ENCODE measurements at places on chromosomes 5 and 9.

GRCh38 chr5:56071470-56071869 is 76.7 kb upstream of the IL6ST start:
- no peak for DNase-seq

DNA sequence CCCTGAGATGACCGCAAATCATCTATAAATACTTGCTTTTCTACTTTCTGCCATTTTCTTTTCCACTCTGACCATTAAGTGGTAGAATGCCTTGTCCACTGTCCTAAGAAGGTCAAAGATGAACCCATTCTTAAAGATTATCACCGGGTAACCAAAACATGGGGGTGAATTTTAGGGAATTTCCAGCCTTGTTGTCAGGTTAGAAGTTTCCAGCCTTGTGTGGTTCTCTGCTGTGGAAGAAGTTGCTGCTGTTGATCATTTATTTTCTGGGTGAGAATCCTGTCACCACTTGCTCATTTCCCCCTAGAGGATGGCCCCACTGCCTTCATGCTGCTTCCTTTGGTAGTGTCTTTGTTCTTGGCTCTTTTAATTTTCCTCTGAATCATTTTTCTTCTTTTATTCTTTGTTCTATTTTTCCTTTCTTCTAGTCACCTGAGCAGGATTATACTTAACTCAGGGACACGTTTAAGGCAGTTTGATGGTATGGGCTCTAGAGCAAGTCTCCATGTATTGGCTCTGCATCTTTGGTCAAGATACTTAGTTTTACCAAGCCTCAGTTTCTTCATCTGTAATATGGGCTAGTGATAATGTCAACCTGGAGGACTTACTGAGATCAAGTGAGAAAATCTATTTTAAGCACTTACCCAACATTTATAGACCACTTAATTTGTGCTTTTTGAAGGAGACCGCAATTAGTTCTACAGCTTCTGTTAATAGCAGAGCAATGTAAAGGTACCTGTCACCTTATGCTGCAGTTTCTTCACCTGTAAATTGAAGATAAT is 266.2 kb downstream of the ARHGAP26 start:
- DNase-seq = no peak

DNA sequence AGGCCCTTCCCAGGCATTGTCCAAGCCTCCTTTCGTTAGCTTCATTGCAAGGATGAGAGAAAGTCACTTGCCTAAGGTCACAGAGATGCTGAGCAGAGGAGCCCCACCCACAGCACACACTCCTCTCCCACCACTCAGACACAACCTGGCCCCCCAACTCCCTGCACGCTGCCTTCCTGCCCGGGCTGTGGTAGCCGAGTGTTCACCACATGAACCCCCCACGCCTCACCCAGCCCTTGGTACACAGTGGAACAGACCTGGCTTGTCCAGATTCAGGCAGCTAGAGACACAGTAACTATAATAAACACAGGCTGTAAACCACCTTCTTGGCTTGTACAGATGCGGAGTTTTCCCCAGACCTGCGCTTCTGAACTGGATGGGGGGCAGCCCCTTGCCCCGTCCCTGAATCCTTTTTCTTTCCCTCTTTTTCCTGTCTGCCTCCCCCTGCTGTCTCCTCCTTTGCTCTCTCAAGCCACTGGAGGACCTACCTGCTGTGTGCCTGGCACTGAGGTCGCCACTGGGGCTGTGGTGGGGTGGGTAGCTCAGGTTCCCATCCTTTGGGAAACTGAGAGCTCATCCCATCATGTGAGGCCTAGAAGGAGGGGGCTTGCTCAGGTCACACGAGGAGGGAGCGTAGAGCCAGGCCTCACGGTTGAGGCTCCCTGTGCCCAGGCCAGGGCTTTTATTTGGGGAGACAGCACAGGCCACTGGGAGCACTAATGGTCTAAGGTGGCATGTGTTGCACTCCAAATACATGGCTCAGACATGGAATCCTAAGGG is 55.7 kb upstream of the SYNPO start:
- no peak for DNase-seq

- DNase-seq = no peak
These were observed 247.3 kb downstream of the PSAT1 start for GRCh38 chr9:78544230-78544629.

DNA sequence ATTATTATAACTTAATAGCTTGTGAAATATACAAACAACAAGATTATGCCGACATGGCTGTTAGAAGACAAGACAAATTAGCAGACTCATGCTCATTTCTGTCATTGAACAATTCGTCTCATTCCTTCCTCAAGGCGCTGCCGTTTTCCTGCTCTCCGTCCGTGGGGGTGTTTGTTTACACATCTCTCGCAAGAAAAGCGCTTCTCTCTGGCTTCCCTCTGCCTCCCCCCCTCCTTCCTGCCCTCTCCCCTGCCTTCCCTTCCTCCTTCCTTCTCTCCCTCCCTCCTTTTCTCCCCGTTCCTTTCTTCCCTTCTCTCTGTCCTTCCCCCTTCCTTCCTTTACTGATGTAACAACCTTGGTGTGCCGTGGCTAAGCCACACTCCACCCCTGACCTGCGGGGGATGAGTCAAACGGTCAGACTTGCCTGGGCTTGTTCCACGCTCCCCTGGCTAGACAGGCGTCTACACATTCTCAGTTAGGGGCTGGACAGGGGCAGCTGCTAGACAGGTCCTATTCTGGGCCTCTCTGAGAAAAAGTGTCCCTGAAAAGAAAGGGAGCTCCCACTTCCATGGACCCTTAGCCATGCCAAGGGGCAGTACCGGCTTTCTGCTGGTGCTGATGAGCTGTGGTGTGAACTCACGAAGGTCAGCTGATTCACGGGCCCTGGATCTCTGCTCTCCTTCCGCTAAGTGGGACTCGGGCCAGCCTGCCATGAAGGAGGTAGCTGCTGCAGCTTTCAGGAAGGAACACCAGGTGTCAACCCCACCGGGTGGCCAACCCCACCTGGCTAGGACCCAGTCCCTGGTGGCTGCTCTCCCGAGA is 32.0 kb upstream of the SPTLC1 start:
- DNase-seq = peak; percentile 68

DNA sequence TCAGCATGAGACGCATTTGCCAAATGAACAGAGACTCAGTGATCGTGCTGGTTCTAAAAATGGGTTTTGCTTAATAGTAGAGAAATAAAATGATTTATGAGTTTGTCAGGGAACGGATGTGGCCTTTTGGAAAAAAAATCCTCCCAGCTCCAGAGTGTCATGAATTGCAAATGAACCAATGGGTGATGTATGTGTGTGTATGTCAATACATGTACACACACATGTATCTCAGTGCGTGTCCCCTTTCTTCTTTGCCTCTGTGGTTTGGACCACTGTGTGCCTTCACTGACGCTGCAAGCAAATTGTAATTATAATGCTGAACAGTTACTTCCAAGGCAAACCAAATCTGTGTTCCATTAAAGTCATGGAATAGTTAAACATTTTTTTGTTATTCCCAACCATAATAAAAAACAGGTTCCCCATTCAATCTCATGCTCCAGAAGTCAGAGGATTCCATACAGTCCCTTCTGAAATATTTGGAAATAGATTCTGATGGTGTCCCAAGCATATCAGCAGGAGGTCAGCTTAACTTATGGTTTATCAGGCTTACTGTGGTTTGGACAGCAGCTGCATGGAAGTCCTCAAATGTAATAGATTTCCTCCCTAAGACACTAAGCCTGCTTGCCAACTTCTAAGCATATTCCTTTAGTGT is 630.5 kb downstream of the ACTL7B start:
- no peak for DNase-seq

DNA sequence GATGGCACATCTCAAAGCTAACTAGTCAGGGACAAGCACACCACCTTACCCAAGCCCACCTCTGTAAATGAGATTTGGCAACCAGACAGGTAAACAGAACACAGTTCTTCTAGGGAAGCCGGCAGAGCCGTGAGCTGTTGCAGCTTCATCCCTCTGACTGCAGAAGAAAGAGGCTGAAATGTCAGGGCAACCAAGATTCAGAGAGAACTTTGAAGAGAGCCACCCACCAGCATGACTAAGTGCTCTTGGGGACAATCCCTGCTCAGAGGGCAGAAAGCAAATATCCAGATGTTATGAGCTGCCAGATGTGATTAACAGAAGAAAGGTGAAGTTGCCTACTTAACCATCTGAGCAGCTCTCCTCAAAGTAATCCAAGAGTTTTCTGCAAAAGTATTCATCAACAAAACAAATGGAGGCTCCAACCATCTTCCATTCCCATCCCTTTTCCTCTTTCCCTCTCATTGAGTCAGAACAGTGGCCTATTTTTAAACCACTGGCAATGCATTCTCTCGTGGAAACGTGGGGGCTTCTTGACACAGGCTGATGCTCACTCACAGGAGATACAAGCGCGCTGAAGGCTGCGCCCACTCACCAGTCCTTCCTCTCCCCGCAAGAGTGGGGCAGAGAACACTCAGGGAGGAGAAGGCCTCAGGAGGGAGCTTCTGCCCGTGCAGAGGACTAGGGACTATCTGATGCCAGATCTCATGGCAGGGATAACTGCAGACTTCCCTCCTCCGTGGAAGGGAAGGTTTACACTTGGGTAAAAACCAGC is 57.1 kb downstream of the SLIT3 start:
- DNase-seq = no peak

GRCh38 chr9:2761424-2761823 is 44.1 kb downstream of the KCNV2 start:
- DNase-seq = no peak

DNA sequence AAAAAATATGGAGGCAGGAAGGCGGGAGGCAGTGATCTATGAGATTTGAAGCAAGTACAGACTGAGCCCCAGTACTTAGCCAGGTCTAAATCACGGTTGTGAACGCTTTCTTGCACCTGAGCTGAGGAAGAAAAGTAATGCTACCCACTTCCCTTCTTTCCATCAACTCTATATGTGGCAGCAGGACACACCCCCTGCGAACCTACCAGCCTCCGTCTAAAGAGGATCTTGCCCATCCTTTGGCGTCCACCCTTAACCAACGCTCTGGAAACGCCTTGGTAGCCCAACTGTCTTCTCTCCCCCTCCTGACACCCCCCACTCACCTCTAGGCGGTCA is 545 bp downstream of the HMGCS1 start:
- DNase-seq = no peak

DNA sequence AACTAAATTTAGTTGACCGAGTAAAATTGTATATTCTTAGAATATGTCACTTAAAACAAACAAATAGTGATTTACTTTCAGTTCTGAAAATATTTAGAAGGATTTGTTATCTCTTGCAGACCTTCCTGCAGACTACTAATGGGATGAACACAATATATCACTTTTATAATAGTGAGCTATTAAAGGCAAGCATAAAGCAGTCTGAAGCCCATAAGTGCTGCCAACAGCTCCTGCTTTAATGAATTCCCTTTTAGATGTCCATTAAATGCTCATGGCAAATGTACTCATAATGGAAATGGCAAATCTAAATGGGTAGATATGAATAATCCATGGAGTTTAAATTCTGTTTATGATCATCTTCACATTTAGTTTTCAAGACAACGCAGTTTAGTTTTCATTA is 170.2 kb downstream of the RANBP17 start:
- DNase-seq = no peak

GRCh38 chr9:5999443-6000101 is 15.9 kb downstream of the RANBP6 start:
- DNase-seq = no peak

GRCh38 chr5:159133041-159133741 is 33.5 kb upstream of the EBF1 start:
- DNase-seq = peak; percentile 27

DNA sequence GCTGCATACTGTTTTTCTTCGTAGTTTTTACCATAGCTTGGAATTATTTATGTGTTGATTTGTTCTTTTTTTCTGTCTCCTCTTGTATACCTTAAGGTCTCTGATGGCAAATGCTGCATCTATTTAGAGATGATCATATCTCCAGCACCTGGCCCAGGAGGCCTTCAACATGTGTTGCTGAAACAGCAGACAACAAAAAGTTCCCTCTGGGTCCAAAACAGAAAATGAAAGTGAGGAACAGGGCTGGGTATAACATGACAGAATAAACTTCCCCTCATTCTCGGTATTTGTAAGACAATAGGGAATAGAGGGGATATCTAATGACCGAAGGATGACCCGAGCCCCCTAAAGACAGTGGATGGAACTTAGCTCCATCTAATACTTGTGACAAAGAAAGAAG is 22.7 kb upstream of the PCSK1 start:
- no peak for DNase-seq

DNA sequence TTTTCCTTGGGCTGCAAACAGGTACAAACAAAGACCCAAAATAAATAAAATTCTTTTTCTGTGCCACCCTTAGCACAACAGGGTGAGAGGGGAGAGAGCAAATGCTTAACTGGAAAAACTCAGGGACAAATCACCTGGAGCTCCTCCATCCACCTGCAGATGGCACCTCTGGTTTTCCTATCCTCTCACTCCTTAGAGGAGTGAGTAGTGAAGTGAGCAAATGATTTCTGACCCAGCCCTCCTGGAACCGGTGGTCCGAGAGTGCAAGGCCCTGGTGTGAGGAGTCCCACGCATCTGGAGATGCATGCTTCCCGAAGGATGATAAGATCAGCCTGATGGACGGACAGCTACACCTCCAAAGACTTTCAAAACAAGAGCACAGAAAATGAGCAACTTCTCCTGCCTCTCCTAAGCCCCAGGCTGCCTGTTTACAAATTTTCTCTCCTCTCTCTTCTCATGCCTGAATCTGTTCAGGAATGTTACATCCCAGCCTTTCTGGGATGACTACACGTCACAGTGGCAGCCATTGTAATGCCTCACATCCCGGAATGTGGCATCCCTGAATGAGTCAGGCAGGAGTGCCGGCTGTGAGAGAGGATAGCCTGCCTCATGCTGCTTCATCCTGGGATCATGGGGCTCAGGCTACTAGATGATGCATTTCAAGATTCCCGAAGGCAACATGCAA is 86.4 kb downstream of the ADRB2 start:
- DNase-seq = peak; percentile 98

- no peak for DNase-seq
These were observed 169.7 kb downstream of the NPR3 start for GRCh38 chr5:32880796-32881195.

DNA sequence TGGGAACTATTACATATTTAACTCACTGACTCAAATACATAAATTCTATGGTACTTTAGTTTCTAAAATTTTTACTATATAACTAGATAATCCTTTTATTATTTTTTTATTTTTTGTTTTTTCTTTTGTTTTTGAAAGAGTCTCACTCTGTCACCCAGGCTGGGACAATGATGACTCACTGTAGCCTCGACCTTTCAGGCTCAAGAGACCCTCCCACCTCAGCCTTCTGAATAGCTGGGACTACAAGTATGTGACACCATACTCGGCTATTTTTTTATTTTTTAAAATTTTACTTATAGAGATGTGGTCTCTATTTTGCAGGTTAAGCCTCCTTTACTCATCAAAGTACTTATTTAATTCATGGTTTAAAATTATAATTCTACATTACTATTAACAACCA is 92.2 kb upstream of the SLCO4C1 start:
- peak; percentile 56 for DNase-seq

DNA sequence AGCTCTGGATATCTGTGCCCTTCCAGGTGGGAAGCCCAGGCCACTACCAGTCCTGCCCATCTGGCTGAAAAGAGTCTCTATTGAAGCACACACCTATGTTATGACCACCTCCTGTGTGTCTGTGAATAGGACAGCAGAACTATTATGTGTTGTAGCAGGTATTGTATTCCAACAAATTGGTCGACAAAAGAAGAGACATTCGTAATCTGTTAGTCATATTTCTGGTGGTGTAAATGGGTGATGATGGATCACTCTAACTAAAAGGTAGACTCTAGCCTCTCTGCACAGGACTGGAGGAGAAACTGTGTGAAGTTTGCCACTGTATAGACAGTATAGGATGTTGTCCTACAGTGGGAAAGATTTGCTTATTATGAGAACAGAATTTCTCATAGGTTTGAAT is 416.1 kb downstream of the TMEM38B start:
- DNase-seq = no peak

All from mesendoderm (in vitro differentiated cells).